ENCODE measurements at places on chromosomes 3 and 15.

DNA sequence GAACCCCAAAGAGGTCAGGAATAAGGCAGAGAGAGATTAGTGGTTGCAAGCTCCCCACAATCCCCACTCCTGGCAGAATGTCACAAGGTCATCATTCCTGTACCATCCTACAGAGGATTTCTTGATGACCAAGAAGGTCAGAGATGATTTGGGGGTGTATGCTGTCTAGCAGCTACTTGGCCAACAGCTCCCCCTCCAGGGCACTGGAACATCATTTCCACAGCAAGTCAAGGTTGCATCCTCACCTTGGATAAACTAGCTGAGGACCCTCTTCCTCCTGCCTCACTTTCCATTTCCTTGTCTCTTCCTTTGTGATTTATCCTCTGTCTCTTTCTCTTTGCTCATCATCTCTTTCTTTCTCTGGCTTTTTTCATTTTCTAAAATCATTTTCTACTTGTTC, 106.3 kb downstream of the PROS1 start:
- no peak for DNase-seq

GRCh38 chr15:23687143-23687470, at the start of gene NDN:
Gene NDN (minus strand): TSS chr15:23687305. CDS start chr15:23687217, 88 bp downstream.
- DNase-seq, result no peak

DNA sequence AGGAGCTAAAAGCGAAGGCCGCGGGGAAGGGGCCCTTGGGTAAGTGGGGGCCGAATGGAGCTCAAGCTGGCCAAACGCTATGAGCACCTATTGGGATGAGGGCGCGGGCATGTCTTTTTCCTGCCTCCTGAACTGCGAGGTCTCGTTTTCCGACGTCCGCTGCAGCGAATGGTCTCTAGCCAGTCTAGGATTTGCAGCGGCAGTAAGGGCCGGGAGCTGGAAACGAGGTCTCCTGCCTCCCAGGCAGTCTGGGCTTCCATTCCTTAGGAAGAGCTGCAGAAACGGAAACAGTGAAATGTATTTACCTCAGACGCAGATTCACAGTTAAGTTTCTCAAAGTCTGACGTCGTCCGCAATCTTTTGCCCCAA, 517 bp downstream of the TMA7 start:
- DNase-seq, result no peak

GRCh38 chr3:119408243-119408950, 55.0 kb downstream of the TMEM39A start:
- DNase-seq, result no peak

DNA sequence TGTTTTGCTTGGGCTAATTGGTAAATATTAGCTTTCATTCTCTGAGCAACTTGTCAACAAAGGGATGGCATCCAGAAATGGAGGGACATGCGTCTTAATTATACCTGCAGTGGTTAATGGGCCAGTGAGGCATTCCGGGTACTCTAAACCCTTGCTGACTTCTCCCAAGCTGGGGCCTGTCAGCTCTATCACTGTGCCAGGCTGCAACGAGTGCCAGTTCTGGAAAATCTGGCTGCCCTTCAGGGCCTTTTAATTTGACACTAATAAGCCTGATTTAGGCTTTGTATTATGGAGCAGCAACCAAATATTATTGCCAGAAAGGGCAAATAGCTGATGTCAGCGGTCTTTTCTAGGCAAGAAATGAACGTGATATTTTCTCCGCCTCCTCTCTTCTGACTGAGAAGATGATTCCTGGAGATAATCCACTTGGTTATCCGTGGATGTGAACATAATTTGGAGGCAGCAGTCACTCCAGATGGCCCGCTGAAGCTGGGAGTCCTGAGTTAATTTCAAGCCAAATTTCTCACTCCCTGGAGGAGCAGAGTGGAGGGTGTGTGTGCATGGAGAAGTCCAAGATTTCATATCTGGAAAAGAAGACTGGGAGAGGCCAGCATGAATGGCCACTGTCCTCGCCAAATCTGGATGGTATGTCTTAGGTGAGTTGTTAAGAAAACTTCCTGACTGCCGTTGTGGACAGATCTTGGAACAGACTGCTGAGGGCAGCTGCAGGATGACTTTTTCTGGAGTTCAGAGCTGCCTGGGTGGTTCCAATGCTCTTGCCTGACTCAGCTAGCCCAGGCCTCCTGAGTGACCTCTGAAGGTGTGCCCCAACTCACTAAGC, 44.4 kb upstream of the PSMD6 start:
- DNase-seq, result no peak

DNA sequence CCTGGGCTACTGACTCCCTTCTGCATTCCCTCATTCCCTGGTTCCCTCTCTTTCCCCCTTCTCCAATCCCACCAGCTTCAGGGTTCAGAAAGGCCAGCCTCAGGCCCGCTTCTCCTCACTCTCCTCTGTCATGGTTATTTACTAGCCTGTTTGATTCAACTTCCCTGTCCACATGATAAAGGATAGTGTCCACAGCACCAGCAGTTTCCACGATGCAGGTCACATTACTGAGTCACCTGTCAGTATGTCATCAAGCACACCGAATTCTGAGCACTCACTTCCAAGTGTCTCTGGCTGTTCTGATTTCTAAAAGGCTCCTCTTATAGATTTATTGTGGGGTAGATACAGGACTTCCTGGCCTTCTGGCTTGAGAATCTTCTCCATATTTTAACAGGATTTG, 96.6 kb upstream of the CTNNB1 start:
- no peak for DNase-seq

GRCh38 chr15:90019611-90020010, 18.5 kb downstream of the ZNF710 start:
- DNase-seq, result no peak

DNA sequence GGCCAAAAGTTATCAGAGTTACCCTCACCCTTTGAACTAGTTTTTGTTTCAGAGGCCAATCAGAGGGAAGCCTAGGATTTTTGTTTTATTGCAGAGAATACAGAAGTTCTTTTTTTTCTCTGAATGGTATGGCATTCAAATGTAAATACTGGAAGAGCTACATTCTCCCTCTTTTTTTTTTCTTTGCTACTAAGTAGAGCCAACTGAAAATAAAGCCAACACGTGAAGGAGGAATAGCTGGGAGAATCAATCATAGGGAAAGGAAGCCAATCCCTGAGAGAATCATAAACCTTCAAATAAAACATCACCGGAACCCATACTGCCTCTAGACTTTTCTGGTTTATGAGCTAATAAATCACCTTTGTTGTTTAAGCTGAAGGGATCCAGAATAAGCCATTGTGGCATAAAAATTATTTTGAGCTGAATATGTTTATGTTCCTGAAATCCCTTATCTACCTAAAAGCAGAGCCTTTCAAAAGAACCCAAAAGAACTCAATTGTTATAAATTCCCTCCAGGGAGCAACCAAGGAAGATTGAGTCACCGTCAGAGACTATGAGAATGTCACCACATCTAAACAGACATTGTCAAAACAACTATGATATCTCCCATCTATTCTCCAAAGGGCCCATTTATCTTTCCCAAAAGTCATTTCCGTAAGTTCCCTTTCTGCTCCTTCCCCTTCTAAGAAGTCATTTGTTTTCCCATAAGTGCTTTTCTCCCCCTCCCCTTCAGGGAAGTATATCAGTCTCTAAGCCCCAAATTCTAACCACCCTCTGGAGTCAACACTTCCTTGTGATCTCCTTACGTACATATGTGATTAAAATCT, 3.8 kb upstream of the ZNF280D start:
- DNase-seq, result no peak

DNA sequence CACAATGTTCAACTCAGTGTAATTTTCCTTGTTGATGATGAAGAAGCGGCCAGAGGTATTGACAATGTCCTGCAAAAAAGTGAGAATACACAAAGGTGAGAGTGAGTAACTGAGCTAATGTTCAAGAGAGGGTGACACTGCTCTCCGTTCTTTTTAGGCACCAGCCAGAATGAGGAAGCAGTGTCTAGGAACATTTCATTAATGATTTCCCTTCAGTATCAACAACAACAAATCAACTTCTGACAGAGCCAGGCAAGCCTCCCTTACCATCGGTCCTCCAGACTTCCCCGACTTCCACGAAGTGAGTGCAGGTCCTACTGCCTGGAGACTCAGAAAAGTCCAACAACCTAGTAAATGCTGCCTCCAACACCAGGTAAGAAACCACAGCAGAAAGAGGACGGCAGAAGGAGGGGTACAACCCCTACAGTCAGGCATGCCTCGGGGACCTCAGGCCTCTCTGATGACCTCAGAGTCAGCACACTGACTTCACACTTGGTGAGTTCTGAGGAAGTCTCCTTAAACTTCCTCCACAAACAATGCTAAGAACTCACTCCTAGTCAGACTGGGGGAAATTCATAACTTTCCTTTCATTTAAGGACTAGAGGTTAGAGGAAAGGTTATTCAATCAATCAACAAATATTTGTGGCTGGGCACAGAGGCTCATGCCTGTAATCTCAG, 62.7 kb downstream of the NPTN start:
- no peak for DNase-seq

- DNase-seq, result no peak
Measured at GRCh38 chr15:91311986-91312385, 211.9 kb downstream of the SV2B start.

- no peak for DNase-seq
Measured at GRCh38 chr15:63185206-63185605, 4.2 kb upstream of the RAB8B start.

DNA sequence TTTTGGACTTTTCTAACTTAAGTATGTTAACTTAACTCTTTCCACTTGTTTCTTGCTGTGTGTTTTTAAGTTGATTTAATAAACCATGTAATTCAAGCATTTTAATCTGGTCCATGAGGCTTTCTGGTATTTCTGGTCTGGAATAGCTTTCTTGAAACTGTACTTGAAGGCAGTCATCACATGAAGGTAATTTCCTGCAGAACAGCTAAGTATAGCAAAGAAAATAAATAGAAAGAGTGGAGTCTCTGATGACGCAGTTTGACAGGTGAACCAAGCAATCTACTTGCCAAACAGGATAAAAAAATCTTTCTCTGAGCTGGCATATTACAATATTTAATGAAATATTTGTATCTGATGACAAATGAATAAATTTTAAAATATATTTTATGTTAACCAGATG, 74.9 kb downstream of the BTLA start:
- DNase-seq, result no peak

GRCh38 chr3:153973722-153974265, 147.4 kb upstream of the ARHGEF26 start:
- no peak for DNase-seq

- DNase-seq, result peak; percentile 65
Measured at GRCh38 chr3:11558002-11558401, 85.7 kb downstream of the VGLL4 start.
